ENCODE measurements at places on chromosomes 7 and 10. TPM values are rescaled to one million over a fixed set of nuclear protein-coding genes. Genes with fewer than 3 reads are reported as not detected.

The PDCD11 gene
- 46.3 TPM for total RNA-seq

The PNLIPRP3 gene
- total RNA-seq = not detected

GRCh38 chr7:132713893-132714292 is 137.6 kb upstream of the PLXNA4 start:
- no peak for DNase-seq

DNA sequence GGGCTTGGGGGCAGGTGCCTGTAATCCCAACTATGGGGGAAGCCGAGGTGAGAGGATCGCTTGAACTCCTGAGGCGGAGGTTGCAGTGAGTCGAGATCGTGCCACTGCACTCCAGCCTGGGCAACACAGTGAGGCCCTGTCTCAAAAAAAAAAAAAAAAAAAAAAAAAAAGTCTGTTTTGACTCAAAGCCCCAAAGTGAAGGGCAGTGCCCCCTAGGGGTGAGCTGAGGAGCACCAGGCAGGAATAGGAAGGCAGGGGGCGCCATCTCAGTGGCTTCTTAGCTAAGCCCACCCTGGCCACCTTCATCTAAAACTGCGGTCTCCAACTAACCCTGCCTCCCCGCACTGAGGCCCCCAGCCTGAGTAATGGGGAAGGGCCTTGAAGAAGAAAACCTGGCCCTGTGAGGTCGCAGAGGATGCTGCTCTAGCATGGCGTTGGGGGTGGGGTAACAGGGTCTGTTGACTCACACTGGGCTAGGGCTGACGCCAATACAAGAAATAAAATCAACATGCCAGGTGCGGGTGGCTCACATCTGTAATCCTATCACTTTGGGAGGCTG is 9.8 kb downstream of the PODXL start:
- DNase-seq = no peak

All from type B pancreatic cell (in vitro differentiated cells).